Spleen (tissue), 13 donors: ENCODE measurements at places on chromosomes 1 and 21.
A peak's percentile ranks its signal among the peaks of the same experiment; 100 is the strongest.

- no peak overlapping the region for H3K4me3 ChIP-seq
- no peaks in the 10 kb centered on the region for H3K27me3 ChIP-seq
- no peak overlapping the region for H3K27ac ChIP-seq
- H3K36me3 ChIP-seq: no peaks in the 10 kb centered on the region
- no peaks in the 10 kb centered on the region for H3K4me1 ChIP-seq
These were observed 490.1 kb downstream of the NEGR1 start for GRCh38 chr1:71792264-71792663.

- no peak overlapping the region for H3K27ac ChIP-seq
- peaks cover 87% of the 10 kb centered on the region for H3K36me3 ChIP-seq
- no peaks in the 10 kb centered on the region for H3K27me3 ChIP-seq
- DNase-seq: no peak
These were observed 39.4 kb downstream of the GLMN start for GRCh38 chr1:92259350-92259749.

- H3K36me3 ChIP-seq: no peaks in the 10 kb centered on the region
- no peak overlapping the region for H3K27ac ChIP-seq
- DNase-seq: no peak
- H3K4me1 ChIP-seq: no peaks in the 10 kb centered on the region
- no peak overlapping the region for H3K4me3 ChIP-seq
- no peaks in the 10 kb centered on the region for H3K27me3 ChIP-seq
These were observed 730.7 kb upstream of the ZP4 start for GRCh38 chr1:238621405-238621804.

GRCh38 chr21:42247716-42248115 is 28.8 kb downstream of the ABCG1 start:
- no peak overlapping the region for H3K4me3 ChIP-seq
- H3K27ac ChIP-seq: peak overlapping the region; percentile 14
- no peaks in the 10 kb centered on the region for H3K36me3 ChIP-seq
- no peaks in the 10 kb centered on the region for H3K27me3 ChIP-seq
- peaks cover 53% of the 10 kb centered on the region for H3K4me1 ChIP-seq
- DNase-seq: peak; percentile 67

DNA sequence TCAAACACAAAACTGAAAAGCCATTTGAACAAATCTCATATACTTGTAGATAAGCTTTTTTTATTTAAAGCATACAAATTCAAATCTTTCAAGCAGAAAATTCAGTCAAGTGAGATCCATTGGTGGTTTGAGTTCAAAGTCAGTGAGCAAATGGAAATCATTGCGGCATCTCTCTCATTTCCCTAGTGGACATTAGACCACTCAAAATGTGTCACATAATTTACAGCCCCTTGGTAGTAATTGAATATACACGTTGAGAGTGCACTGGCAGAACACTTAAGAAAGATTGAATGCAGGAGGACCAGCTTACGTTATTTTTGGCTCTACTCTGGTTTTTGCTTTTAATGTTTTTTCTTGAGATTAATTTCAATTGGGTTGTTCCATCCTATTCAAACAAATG is 633.7 kb downstream of the USP25 start:
- no peaks in the 10 kb centered on the region for H3K36me3 ChIP-seq
- H3K4me1 ChIP-seq: no peaks in the 10 kb centered on the region
- H3K27ac ChIP-seq: no peak overlapping the region
- no peak for DNase-seq

DNA sequence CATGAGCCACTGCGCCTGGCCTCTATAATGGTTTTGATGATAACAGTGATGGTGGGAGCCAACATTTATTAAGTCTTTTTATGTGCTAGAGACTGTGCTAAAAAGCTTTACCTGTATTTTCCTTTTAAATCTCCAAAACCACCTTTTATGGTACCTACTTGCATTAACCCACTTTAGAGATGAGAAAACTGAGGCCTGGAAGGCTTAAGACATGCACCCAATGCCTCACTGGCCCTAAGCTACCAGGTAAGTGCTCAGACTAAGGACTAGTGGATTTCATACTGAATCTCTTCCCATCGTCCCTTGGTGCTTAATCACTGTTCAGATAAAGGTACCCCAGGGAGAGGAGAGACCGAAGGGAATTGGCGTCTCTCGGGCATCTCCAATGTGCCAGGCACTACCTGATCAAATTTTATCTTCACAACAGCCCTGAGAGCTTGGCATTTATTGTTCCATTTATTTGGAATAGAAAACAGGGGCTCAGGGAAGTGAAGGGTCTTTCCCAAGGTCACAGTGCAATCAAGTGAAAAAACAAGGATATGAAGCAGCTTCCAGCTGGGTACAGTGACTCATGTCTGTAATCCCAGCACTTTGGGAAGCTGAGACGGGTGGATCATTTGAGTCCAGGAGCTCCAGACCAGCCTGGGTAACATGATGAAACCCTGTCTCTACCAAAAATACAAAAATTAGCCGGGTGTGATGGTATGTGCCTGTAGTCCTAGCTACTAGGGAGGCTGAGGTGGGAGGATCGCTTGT is 84.2 kb downstream of the LACTBL1 start:
- H3K4me3 ChIP-seq: no peak overlapping the region
- no peaks in the 10 kb centered on the region for H3K27me3 ChIP-seq
- H3K4me1 ChIP-seq: peaks cover 5% of the 10 kb centered on the region
- H3K36me3 ChIP-seq: no peaks in the 10 kb centered on the region
- no peak overlapping the region for H3K27ac ChIP-seq

GRCh38 chr1:172978595-172978994 is 72.1 kb downstream of the TNFSF18 start:
- no peak for DNase-seq
- H3K4me3 ChIP-seq: no peak overlapping the region
- no peak overlapping the region for H3K27ac ChIP-seq
- no peaks in the 10 kb centered on the region for H3K36me3 ChIP-seq
- no peaks in the 10 kb centered on the region for H3K4me1 ChIP-seq
- H3K27me3 ChIP-seq: no peaks in the 10 kb centered on the region

GRCh38 chr1:211581526-211581925 is 2.6 kb upstream of the SLC30A1 start:
- H3K27ac ChIP-seq: peak overlapping the region; percentile 26
- H3K4me3 ChIP-seq: no peak overlapping the region
- H3K4me1 ChIP-seq: peaks cover 48% of the 10 kb centered on the region
- H3K27me3 ChIP-seq: no peaks in the 10 kb centered on the region
- H3K36me3 ChIP-seq: no peaks in the 10 kb centered on the region

- H3K4me1 ChIP-seq: peaks cover 21% of the 10 kb centered on the region
- no peaks in the 10 kb centered on the region for H3K36me3 ChIP-seq
- DNase-seq: peak; percentile 91
- H3K27me3 ChIP-seq: no peaks in the 10 kb centered on the region
- peak overlapping the region; percentile 81 for H3K4me3 ChIP-seq
- peak overlapping the region; percentile 88 for H3K27ac ChIP-seq
These were observed 1.0 kb downstream of the GALNT2 start for GRCh38 chr1:230067871-230068620.

DNA sequence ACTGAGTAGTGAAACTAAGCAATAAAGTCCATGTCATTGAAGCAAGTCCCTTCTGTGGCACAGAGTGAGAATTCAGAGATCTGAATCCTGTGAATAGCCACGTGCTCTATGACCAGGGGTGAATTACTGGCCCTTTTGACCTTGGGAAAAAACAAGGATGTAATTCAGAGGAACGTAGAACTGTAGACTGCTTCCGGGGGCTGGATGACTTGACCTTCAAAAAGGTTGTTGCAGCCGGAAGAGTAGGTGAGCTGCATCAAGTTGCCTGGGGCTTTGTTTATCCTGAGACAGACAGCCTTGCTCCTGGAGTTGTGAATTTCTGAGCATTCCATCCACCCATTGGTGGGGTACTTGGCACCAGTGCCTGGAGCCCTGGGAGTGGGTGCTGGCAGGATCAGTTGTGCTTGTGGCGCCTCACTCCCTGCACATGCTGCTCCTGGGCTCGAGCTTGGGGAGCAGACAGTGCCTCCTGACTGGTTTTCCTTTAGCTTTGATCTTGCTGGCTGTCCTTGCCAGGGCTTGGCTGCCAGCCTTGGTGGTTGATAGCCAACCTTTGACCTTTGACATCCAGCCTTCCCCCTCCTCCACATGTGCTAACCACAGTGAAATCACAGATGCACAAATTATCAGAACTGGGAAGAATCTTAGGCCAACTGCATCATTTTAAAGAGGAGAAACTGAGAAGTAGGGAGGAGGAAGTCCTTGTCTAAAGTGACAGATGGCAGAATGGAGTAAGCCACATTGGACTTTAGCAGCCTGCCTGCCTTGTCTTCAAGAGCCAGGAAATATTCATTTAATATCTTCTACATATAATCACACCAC is 16.2 kb upstream of the MYOG start:
- no peak for DNase-seq
- no peaks in the 10 kb centered on the region for H3K27me3 ChIP-seq
- H3K27ac ChIP-seq: no peak overlapping the region
- H3K4me3 ChIP-seq: no peak overlapping the region
- peaks cover 9% of the 10 kb centered on the region for H3K4me1 ChIP-seq
- H3K36me3 ChIP-seq: no peaks in the 10 kb centered on the region

GRCh38 chr21:41234569-41234968 is 66.6 kb downstream of the BACE2 start:
- no peaks in the 10 kb centered on the region for H3K27me3 ChIP-seq
- H3K27ac ChIP-seq: peak overlapping the region; percentile 53
- no peak overlapping the region for H3K4me3 ChIP-seq

- no peak for DNase-seq
- no peaks in the 10 kb centered on the region for H3K27me3 ChIP-seq
- no peaks in the 10 kb centered on the region for H3K4me1 ChIP-seq
- H3K36me3 ChIP-seq: no peaks in the 10 kb centered on the region
- no peak overlapping the region for H3K4me3 ChIP-seq
- no peak overlapping the region for H3K27ac ChIP-seq
These were observed 90.7 kb downstream of the TENT5C start for GRCh38 chr1:117696561-117696960.
